ENCODE measurements at places on chromosomes 16 and 17.

GRCh38 chr16:27628241-27628942, 78.4 kb downstream of the KATNIP start:
- peak; percentile 83 for DNase-seq

GRCh38 chr16:5722116-5722619, 624.6 kb upstream of the EEF2KMT start:
- no peak for DNase-seq

- no peak for DNase-seq
Observed at GRCh38 chr17:64658931-64659330, 3.2 kb downstream of the SMURF2 start.

- DNase-seq = no peak
Observed at GRCh38 chr16:19040400-19040799, 27.0 kb upstream of the COQ7 start.

DNA sequence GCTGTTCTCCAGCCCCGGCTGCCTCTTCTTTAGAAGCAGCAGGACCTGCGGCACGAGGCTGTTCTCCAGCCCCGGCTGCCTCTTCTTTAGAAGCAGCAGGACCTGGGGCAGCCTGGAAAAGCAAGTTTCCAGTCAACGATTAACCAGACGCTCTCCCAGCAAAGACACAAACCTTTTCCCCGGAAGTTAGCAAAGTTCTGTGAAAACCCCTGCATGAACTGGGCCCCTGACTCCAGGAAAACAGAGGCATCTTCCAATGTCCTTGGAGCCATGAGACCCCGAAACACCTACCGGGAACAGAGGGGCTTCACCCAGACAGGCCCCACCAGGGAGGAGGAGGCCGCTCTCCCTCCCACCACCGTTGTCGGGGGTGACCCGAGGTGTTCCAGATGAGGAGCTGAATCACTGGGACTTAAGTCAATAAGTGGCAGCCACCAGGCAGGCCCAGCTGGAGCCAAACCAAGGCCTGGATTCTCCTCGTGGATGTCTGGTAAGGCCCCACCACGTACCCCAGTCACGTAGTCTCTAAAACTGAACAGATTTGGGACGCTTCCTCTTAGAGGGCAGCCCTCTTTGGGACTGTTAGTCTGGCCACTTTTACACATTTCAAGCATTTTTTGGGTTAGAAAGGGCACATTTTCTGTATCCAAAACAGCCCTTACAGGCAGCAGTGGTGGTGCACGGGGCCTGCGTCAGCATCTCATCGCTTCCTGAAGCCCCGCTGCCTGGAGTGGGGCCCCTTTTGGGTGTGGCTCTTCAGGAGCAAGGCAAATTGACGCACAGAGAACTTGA, at the start of gene RPH3AL:
Gene RPH3AL, minus strand, starts transcription at position 387 of the 792 bp plus-strand sequence. CDS start 25,264 bp downstream, outside the sequence.
- DNase-seq = peak; percentile 88

GRCh38 chr16:69405757-69406156, 18.7 kb upstream of the CYB5B start:
- DNase-seq = no peak

GRCh38 chr16:85908444-85908843, 9.5 kb downstream of the IRF8 start:
- no peak for DNase-seq

DNA sequence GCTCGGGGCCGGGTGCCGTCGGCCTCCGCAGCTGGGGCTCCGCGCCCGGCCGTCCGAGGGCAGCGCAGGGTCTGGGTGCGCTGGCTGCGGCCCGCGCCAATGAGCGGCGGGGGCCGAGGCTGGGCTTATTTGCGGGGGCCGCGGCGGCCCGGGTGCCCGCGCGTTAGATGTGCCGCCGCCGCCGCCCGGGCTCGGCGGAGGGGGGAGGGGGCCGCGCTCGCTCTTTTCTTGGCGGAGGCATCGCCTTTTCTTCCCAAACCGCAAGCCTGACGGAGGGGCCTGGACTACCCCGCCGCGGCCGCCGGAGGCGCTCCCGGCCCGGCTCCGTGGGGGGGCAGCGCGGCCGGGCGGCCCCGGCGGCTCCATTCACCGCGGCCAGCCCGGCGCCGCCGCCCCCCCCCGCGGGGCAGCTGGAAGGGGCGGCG, at the start of gene NOTUM:
Gene NOTUM, minus strand, starts transcription at position 101 of the 425 bp plus-strand sequence. CDS start 278 bp downstream, outside the sequence.
- DNase-seq = peak; percentile 63

DNA sequence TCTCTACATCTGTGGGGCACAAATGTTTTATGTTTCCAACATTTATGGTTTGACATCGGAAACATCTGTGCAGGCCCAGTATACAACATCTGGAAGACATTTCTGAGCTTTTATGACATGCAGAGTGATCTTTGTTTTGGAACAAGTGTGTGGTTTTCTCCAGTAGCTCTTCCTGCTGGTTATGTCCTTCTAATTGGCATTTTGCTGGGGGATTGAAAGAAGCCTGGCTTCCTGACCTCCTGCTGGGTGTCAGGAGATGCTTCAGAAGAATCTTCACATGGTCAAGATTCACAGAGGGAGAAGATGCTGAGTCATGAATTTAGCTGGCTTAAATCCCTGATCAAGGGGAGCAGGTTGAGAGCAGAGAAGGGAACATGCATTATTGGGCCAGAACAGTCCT, 279.5 kb upstream of the MYOCD start:
- DNase-seq = peak; percentile 50

- no peak for DNase-seq
Observed at GRCh38 chr16:86913886-86914285, 335.5 kb downstream of the FOXL1 start.

DNA sequence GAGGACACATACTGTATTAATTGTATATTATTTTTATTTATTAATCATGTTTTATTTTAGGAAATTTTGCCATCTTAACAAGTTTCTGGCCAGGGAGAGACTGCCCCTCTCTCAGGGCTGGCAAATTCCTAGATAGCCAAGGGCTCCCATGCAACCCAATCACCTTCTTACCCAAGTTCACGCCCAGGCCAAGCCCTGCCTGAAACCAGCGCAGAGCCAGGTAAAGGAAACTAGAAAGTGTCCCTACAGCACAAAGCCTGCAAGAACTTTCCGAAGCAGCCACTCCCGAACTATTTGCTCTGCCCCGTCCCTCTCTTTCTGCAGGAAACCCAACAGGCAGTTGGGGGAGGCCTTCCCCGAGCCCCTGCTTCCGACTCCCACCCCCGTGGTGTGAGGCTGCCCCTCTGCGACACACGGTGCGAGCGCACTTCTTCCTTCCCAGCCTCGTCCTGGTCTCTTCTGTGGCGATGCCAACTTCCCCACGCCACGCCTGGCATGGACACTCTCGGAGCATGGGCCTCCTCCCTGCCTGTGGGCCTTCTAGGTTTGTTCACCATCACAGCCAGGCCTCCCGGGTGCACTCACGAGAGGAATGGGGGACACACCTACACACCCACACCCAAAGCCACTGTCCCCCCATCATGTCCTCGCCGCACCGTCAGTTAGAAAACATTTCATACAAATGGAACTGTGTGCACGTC, 100.4 kb downstream of the ZNF778 start:
- no peak for DNase-seq

DNA sequence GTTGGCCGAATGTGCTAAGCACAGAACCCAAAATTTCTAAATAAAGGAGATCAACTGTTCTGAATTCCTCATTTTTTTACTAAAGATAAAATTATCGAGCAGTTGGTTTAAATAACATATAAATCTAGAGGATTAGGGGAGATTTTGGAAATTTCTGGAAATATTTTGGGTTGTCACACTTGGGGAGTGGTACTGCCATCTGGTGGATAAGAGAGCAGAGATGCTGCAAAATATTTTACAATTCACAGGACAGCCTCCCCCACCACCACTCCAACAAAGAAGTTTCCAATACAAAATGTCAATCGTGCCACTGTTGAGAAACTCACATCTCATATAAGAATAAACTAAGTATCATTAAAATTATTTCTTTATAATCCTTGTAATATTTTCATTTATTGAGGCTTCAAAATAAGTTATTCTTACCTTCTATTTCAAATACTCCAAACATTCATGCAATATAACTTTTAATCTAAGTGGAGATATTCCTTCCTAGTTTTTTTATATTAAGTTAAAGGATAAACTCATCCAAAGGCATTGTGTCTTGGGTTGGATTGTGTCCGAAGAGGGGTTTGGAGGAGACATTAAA, 17.0 kb upstream of the ABCA8 start:
- peak; percentile 52 for DNase-seq

- peak; percentile 81 for DNase-seq
Observed at GRCh38 chr16:30948667-30949649, at the start of gene ORAI3. ORAI3 (plus strand) TSS chr16:30949068; CDS start chr16:30949290, 222 bp downstream.

GRCh38 chr17:57663326-57664070, 81.6 kb downstream of the CCDC182 start:
- DNase-seq = no peak

- no peak for DNase-seq
Observed at GRCh38 chr16:86359571-86359970, 150.8 kb upstream of the FOXF1 start.

DNA sequence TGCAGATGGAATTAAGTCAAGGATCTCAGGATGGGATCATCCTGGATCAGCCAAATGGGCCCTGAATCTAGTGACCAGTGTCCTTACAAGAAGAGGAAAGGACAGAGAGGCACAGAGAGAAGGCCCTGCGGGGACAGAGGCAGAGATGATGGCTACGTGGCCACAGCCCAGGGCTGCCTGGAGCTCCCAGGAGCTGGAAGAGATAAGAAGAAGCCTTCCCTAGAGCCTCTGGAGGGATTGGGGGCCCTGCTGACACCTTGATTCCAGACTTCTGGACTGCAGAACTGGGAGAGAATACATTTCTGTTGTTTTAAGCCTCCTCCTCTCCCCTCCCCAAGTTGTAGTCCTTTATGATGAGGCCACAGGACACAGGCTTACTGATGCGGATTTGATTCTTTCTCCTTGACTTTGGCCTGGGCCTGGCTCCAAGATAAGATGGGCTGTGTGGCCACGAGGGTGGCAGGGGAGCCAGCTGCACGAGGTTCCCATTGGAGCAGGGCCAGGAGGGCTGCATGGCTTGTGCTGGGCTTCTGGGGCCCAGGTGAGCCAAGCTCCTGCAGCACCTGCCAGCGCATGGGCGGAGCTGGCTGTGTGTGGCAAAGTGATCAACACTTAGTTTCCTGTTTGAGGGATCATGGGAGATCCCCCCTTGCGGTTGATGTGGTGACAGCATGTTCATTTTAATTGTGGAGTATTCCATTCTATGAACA, 146.1 kb downstream of the IRF8 start:
- no peak for DNase-seq

DNA sequence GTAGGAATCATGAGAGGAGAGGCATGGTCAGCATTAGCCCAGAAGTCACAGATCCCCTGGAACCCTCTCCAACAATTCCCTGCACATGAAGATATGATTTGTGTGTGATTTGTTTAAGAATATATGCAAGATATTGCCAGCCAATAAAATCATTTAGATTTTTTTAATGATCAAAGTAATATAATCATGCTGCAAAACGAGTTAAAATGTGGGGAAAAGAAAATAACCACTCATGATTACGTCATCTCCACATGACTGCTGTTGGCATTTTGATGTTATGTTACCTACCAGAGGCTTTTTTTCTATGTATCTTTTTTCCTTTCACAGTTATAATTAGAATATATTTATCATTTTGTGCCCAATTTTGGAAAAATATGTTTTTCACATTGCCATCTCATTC, 22.4 kb downstream of the SLC35G3 start:
- DNase-seq = no peak

DNA sequence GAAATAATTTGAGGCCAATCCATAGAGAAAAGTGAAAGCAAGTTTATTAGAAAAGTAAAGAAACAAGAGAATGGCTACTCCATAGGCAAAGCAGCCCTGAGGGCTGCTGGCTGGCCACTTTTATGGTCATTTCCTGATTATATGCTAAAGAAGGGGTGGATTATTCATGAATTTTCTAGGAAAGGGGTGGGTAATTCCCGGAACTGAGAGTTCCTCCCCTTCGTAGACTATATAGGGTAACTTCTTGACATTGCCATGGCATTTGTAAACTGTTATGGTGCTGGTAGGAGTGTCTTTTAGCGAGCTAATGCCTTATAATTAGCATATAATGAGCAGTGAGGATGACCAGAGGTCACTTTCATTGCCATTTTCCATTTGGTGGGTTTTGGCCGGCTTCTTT, 4.4 kb downstream of the DHRS7B start:
- no peak for DNase-seq

DNA sequence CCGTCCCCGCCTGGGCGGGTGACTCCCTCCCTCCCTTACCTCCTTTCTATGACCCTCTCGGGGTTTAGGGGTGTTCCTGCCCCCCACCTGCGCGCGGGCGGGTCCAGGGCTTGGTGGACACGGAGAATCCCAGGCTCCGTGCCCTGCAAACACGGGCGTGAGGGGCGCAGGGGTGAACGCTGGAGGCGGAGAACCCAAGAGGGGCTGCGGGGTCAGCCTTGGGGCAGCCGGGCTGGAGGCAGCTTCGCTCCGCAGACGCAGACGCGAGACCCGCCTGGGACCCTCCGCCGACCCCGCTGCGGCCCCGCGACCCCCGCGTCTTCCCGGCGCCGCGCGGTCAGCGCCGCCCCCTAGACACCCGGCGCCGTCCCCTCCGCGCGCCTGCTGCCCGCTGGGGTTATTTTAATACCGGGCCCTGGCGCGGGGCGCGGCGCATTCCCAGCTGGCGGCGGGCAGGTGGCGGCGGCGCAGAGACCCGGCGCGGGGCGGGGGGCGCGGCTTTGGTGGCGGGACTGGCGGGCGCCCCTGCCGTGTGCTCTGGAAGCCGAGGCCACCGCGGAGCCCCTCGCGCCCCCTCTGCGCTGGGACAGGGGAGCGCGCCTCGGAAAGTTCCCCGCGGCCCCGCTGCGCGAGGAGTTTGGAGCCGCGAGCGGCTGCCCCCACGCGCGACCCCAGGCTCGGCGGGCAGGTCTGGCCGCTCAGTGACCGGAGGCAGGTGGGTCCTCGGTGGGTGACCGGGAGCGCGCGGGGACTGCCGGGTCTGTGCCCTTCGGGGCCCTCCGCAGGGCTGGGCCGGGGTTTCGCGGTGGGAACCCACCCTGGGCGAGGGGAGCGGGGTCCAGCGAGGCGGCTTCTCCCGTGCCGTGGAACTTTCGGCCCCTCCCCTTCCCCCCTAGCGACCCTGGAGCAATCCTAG, at the start of gene UTS2R:
Gene UTS2R, plus strand, starts transcription at position 433 of the 916 bp plus-strand sequence. CDS start 2,560 bp downstream, outside the sequence.
- peak; percentile 61 for DNase-seq

DNA sequence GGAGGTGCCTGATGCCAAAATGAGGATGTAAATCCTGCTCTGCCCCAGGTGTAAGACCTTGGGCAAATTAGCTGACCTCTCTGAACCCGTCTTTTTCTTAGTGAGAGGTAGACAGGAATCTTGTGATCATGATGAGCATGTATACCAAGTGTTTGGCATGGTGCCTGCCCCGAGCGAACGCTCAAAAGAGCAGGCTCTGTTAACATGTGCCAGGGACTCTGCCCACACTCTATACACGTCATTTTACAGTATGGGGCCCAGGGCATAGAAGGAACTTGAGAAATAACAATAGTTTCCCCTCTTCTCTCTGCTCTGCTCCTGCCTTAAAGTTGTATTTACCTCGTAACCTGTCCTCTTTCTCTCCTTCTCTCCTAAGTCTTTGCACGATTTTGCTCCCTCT, 9.3 kb upstream of the MAF start:
- DNase-seq = no peak

- DNase-seq = no peak
Observed at GRCh38 chr16:88927010-88927409, 50.0 kb downstream of the CBFA2T3 start.

- DNase-seq = no peak
Observed at GRCh38 chr17:2102931-2103809, 48.3 kb downstream of the HIC1 start.

- peak; percentile 68 for DNase-seq
Observed at GRCh38 chr16:28538733-28539596, at the start of gene NUPR1. NUPR1 (minus strand) TSS chr16:28538974; CDS start chr16:28538907, 67 bp downstream.

- no peak for DNase-seq
Observed at GRCh38 chr16:48300391-48300856, 53.1 kb upstream of the ABCC11 start.
